ENCODE measurements at places on chromosomes 2 and 18.

DNA sequence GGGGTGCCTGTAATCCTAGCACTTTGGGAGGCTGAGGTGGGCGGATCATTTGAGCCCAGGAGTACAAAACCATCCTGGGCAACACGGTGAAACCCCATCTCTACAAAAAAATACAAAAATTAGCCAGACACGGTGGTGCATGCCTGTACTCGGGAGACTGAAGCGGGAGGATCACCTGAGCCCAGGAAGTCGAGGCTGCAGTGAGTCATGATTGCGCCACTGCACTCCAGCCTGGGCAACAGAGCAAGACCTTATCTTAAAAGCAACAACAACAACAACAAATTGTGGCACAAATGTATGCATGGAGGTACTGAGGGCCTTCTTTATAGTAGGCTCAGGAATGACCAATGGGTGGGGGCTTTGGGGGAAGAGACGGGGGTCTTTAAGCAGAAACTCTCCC is 38.5 kb downstream of the HPCAL1 start:
- no peak for DNase-seq

DNA sequence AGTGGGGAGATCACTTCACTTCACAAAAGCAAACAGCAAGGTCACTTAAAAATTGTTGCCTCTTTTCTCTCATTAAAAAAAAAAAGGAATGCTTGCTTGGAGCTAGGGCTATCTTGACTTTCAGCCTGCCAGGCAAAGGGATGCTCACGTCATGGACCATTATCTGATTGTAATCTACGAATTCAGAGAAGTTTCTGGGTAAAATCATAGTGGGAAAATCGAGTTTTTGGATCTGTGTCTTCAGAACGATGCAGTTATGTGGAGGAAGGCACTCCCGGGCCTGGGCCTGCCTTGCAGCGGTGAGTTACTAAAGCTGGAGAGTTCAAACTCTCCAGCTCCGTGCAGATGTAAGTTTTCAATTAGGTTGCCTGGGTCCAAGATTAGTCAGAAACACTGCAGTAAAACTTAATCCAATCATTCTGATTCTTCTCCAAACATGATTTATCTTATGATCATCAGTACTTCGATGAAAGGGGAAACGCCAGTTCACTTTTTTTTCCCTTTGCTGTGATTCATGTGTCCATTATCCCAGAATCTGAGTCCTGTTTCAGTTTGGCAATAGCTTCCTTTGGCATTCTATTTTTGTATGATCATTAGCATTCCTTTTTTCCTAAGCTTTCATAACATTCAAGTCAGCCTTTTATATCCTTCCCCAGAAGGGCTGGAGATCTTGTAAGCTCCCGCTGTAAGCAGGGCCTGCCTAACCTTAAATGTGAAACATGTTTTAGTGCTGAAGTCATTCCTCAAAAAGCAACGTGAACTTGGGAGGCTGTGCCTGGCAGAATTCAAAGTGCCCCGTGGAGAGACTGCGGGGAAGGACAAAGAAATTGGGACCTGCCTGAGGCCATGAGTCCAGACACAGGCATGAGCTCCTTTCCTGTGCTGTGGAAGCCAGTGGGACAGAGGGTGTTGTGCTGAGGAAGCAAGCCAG is 119.3 kb upstream of the TWIST2 start:
- no peak for DNase-seq

DNA sequence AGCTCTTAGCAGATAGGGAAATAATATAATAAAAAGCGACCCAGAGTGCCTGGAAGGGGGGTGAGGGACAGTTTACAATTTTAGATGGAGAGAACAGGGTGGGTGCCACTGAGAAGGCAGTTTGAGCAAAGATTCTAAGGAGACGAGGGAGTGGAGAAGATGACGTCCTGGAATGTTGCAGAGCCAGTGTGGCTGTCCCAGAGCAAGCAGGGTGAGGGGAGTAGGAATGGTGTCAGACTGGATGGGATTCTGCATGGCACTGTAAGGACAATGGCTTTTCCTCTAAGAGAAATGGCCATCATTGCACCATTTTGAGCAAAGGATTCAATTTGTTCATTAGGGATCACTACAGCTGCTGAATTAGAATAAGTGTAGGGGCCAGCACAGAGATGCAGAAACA is 73.1 kb downstream of the FAM124B start:
- no peak for DNase-seq

GRCh38 chr18:53241161-53241560 is 901.2 kb downstream of the DCC start:
- DNase-seq = no peak

- no peak for DNase-seq
Observed at GRCh38 chr2:201228912-201229290, 31.4 kb upstream of the CASP8 start.

DNA sequence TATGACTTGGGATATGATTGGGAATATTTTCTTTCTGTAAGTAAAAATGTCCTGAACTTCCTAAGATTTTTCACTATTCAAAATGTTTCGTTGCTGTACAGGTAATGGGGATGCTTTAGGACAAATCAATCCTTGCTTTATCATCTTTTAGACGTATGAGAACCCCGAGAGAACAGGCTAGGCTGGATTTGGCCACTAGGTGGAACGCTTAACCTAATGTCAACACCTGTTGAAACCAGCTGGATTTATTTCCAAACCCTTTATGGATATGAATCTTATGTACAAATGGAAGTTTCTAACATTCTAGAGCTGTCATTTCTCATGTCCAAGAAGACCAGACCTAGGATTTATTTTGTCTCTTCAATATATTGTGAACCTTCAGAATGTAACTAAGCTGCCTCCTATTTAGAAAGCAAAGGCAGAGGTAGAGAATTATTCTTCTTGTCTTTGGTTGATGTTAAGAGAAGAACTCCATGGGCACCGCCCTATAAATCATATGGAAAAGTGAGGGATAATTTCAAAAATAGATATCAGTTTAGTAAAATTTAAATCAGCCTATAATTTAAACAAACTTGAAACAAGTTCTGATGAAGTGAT is 96.7 kb downstream of the PMAIP1 start:
- DNase-seq = no peak

- no peak for DNase-seq
Observed at GRCh38 chr2:101803128-101803527, 105.6 kb downstream of the MAP4K4 start.

DNA sequence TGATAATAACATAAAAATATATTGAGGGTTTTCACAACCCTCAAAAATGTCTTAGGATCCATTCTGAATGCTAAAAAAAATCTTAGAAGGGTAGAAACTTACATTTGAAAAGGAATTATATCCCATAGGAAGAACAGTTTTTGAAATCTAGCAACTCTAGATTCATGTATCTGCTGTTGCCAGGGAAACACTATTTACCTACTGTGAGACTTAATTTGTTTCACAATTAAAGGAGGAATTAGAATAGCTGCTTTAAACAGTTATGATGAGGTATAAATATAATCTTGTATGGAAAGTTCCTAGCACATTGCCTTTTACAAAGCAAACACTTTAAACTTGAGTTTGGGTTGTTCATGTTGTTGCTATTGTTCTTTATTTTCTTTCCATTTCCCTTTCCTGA is 988.2 kb downstream of the SUCLG1 start:
- no peak for DNase-seq

DNA sequence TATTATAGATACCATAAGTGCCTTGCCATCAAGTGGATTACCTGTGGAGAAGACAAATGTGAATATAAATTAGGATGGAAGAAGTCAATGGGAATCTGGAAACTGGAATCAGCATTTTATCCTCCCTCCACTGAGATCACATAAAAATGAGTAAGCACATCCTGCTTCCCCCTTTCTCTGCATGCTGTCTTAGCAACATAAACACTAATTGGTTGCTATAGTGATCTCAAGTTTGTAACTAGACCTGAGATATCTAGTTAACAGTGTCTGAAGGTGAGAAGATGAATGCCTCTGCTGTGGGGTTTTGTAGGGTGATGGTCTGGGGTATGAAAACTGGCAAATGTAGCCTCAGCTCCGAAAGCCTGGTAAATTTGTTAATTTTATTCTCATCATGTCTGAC is 1357.5 kb upstream of the CELF4 start:
- no peak for DNase-seq

DNA sequence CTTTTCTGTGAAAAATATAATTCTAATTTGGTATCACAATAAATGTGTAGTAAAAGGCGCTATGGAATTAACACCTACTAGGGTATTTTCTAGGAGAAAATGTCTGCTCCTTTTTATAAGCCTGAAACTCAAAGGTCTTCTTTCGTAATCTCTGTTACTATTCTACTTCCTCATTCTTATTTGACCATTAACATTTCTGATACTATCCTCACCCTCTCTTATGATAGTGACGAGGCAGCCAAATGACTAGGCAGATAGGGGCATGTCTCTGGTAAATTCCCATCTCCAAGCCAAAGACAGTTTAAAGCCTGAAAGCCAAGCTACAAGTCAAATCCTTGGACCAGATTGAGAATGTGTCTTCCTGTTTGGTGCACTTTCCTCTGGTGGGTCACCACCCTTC is 251.7 kb downstream of the LRRTM4 start:
- no peak for DNase-seq

GRCh38 chr18:42486271-42486670 is 531.2 kb downstream of the PIK3C3 start:
- no peak for DNase-seq

- DNase-seq = no peak
Observed at GRCh38 chr2:205161156-205161839, 521.0 kb upstream of the NRP2 start.

DNA sequence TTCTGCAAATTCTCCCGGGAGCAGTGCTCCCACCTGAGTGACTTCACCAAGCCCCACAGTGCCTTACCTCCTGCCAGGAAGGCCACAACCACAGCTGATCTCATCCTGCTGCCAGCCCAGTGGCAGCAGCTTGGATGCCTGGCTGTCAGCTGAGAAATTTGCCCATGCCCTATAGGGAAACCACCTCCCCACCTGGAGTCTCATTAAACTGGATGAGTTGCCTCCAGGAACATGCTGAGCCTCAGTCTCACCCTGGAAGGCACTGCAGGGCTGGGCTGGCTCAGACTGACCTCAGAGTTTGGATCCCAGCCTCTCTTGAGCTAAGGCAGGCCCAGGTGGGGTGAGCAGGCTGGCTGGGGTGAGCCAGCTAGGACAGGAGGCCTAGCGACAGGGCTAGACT is 23.3 kb downstream of the REEP1 start:
- DNase-seq = no peak

- no peak for DNase-seq
Observed at GRCh38 chr18:43514747-43515146, 237.5 kb upstream of the SYT4 start.

GRCh38 chr18:53795061-53795460 is 429.4 kb downstream of the MBD2 start:
- DNase-seq = no peak

DNA sequence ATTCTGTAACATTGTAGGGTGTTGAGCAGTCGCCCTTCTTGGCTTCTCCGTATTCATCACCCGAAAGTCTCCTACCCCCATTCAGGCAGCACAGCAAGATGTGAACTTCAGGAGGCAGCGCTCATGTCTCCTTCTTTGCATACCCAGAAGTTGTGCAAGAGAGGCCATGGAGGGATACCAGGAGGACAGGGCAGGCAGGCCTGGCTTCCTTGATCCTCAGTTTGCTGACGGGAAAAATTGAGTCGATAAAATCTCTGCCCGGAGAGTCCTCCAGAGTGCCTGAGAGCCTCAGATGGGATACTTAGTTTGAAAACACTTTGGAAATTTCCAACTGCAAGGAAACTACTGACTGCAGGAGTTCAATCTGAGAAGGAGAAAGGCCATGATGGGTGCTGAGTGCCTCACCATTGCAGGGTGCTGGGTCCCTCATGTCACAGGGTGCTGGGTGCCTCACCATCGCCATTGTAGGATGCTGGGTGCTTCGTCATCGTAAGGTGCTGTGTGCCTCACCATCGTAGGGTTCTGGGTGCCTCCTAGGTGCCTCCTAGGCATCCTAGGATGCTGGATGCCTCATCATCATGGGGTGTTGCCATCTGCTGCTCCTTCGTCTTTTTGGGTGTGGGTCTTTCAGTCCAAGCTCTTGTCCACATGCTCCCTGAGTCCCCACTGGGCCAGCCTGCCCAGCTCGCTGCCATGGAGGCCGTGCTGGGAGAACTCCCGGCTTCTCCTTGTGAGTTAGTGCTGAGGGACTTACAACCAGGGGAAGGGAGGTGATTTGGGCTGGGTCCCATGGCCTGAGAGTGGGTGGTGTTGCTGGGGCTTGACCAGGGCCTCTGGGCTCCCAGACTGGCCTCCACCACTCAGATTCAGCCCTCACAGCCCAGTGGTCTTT is 162.4 kb downstream of the DDX1 start:
- no peak for DNase-seq

GRCh38 chr18:30132959-30133358 is 909.6 kb downstream of the DSC3 start:
- no peak for DNase-seq

- no peak for DNase-seq
Observed at GRCh38 chr2:129575431-129575830, 404.0 kb upstream of the RAB6C start.

DNA sequence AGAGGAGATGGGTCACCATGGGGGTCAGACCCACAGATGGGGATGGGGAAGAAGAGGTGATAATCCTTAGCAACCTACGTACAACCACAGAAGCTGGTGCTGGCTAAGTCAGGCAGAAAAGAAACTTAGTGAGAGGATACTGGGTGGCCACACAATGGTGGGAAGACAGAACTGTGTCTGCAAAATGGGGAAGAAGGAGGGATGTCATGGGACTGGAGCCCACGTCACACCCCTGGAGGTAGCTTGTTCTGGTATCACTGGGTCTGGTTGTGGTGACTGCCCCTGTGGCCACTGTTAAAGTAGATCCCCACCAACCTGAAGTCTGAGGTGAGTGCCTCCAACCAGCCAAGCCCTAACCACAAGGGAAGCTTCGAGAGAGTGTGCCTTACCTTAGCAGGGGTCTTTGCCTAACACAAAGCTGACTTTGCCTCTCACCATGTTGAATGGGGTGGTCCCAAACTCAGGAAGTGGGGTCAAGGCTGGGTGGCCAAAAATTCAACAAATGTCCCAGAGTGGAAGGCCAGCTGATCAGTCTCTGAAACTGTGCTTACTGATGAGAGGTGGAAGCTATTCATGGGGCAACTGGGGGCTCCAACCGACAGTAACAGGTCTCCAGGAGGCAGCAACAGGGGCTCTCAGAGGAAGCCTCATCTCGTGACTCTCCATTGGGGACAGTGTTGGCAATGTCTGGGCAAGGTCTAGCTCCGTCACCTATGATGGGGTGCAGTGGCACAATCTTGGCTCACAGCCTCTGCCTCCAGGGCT is 64.8 kb upstream of the SLC1A4 start:
- no peak for DNase-seq

GRCh38 chr2:219451661-219452360 is 17.2 kb downstream of the SPEG start:
- no peak for DNase-seq

- DNase-seq = no peak
Observed at GRCh38 chr2:8441986-8442385, 239.9 kb upstream of the ID2 start.
